ENCODE measurements at places on chromosomes 7 and 10.
A peak's percentile ranks its signal among the peaks of the same experiment; 100 is the strongest.

- no peak for DNase-seq
Observed at GRCh38 chr10:88138319-88138848, 275.0 kb downstream of the PTEN start.

DNA sequence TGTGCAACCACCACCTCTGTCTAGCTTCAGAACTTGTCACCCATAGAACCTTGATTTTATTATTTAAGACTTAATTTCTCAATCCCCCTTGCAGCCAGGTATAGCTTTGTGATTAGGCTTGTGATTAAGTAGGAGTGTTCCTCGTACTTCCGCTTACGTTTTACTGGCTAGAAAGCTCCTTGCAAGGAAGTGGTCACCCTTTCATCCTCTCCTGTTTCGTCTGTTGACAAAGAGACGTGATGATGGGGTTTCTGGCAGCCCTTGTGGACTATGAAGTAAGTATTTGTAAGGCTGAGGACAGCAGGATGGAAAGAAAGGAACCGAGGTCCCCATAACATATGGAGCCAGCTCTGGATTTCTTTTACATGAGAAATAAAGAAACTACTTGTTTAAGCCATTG lies 86.5 kb upstream of the KDM7A start:
- no peak for DNase-seq

- DNase-seq = no peak
Observed at GRCh38 chr7:84865560-84865959, 321.3 kb downstream of the SEMA3D start.

- DNase-seq = peak; percentile 20
Observed at GRCh38 chr10:29646960-29647461, 12.2 kb upstream of the SVIL start.

DNA sequence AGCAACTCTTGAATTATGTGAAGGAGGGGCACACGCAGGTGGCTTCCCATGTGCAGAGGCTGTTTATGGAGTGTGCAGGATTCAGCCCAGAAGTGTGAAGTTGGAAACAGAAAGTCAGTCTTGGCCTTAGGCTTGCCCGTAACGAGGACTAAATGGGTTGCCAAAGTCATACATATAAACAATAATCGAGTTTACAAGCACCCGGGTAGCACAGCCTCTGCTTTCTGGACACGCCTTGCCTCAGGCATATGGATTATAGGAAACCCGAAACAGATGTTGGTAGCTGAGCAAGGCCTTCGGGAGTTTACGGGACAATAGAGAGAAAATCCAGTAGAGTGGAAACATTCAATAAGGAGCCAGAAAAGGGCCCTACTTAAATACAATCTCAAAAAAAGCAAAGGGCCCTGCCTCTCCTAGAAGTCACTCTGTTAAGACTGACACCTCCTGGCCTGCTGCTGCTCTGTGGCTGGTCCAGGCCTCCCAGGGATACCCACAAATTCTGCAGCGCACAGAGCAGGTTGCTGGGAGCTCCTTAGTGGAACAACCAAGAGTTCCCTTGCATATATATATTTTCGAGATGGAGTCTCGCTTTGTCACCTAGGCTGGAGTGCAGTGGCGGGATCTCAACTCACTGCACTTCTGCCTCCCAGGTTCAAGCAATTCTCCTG lies 48.5 kb downstream of the SMKR1 start:
- DNase-seq = no peak

GRCh38 chr10:112967200-112967599 lies 17.2 kb downstream of the TCF7L2 start:
- no peak for DNase-seq

GRCh38 chr7:137258552-137258951 lies 85.0 kb downstream of the PTN start:
- no peak for DNase-seq

DNA sequence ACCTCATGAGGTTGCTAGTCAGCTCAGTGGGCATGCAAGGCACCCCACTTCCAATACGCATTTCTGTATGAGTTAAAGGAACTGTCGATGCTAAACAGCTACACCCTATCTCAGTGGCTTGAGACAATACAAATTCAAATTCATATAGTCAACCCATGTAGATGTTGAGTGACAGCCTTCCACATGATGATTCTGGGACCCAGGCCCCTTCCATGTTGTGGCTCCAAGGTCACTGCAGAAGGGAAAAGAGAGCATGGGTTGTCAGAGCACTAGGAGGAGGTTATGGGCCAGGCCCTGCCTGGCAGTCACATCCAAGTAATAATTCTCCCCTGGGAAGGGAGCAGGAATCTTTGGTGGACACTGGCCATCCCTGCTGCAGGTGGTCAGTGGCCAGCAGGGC lies 28.2 kb downstream of the C10orf105 start:
- DNase-seq = no peak

GRCh38 chr7:114822844-114823243 lies 99.0 kb upstream of the MDFIC start:
- no peak for DNase-seq

- DNase-seq = no peak
Observed at GRCh38 chr10:59008452-59008851, 168.0 kb upstream of the PHYHIPL start.

DNA sequence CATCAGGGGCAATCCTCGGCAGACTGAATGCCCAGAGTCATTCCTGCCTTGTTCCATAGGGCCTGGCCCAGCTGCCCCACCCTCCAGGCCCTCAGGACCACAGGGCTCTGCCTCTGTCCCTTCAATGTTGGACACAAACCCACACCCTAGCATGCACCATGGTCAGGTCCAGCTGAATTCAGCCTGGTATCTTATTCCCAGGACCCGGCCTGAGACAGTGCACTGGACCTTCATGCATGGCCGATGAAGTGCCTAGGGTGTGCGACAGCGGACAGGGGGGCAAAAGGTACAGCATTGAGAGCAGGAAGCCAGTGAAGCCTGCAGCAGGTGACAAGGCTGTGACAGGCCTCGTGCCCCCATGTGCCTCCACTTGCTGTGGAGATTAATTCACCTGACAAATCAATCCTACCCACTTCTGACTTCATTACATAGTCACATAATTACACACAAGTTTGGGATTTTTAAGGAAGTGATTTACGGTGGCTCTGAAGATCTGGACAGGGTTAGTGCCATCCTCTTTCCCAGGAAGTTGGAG lies 261.9 kb downstream of the GRID1 start:
- no peak for DNase-seq

DNA sequence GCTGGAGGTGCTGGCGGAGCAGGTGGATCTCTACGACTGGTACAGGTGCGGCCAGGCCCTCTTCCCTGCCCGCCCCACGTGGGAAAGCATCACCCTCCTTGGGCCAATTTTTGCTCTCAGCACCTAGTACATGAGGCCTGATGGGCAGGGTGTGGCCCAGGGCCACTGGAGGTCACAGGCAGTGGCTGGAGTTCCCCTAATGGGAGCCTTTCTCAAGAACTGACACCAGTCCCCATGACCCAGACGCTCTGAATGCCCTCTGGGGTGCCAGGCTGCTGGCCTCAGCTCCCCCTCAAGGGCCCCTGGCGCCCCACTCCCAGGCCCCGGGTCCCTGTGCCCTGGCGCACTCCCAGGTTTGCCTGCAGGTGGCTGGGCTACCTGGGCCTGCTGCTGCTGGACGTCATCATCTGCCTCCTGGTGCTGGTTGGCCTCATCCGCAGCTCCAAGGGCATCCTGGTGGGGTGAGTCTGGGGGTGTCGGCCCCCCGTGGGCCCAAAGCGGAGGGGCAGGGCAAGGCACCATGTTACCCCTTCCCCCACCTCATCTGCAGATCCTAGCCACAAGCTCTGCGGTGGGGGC lies 15.9 kb downstream of the TTYH3 start:
- no peak for DNase-seq

- DNase-seq = no peak
Observed at GRCh38 chr10:21194510-21194993, 297.4 kb upstream of the NEBL start.

- no peak for DNase-seq
Observed at GRCh38 chr10:79401015-79401921, 44.2 kb downstream of the ZCCHC24 start.

GRCh38 chr10:71623098-71623985 lies 96.2 kb downstream of the C10orf105 start:
- no peak for DNase-seq

- DNase-seq = no peak
Observed at GRCh38 chr10:97024168-97025073, 161.3 kb downstream of the SLIT1 start.

DNA sequence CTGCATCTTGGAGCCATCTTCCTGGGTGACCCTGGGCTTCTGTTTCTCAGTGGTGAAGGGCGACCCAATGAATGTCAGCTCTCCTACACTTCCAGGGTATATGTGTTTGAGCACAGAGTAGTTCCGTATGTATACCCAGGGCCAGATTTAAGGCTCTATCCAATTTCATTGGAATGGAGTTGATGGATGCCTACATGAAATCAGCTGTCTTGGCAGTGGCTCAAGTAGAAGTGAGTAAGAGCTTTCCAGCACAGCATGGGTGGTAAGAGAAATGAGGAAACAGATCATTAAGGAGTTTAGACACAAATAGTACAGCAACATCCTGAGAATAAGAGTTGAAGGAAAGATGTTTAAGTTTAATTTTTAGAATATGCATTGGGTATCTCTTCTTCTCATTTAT lies 433.0 kb downstream of the PAXIP1 start:
- no peak for DNase-seq

- no peak for DNase-seq
Observed at GRCh38 chr10:95785942-95786669, 30.1 kb downstream of the ENTPD1 start.

GRCh38 chr7:23679898-23680413 lies at the start of gene FAM221A:
Gene FAM221A, plus strand, starts transcription at chr7:23680199. Its CDS starts 20 bp downstream, at chr7:23680219.
- peak; percentile 76 for DNase-seq

- DNase-seq = peak; percentile 0
Observed at GRCh38 chr10:71081912-71082311, 130.5 kb upstream of the UNC5B start.
